ENCODE measurements at places on chromosomes 5 and 9. TPM values are rescaled to one million over a fixed set of nuclear protein-coding genes. Genes with fewer than 3 reads are reported as not detected.

Gene ZNF484
- 11.6 TPM for total RNA-seq

- no peaks in the 10 kb centered on the region for H3K36me3 ChIP-seq
- H3K4me3 ChIP-seq, result no peak overlapping the region
- DNase-seq, result no peak
- no peaks in the 10 kb centered on the region for H3K27me3 ChIP-seq
- no peak overlapping the region for H3K27ac ChIP-seq
Measured at GRCh38 chr5:169538944-169539343, 44.6 kb upstream of the SPDL1 start.

Gene RAB3C
- total RNA-seq, result 8.9 TPM

Gene LIFR
- 67.6 TPM for total RNA-seq

DNA sequence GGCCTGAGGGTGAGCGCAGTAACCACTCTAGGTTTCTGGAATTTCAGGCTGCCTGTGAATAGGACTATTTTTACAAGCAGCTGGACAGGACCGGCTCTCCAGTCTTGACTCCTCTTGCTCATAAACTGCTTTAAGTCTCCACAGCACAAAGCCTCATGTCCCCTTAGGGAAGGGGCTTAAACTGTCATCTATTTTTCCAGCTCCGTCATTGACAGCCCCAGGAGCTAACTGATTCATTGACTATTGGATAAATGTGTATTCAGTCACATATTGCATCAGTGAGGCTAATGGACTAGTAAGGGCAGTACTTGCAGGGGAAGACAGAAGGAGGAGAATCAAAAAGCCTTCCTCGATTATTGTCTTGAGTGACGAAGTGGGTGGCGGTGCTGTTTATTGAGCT is 719.4 kb upstream of the ADAMTS16 start:
- DNase-seq, result no peak
- H3K27me3 ChIP-seq, result peaks cover 1% of the 10 kb centered on the region
- H3K4me1 ChIP-seq, result no peaks in the 10 kb centered on the region
- no peak overlapping the region for H3K4me3 ChIP-seq
- no peak overlapping the region for H3K27ac ChIP-seq

GRCh38 chr9:137955586-137955985 is 78.0 kb downstream of the CACNA1B start:
- no peak for DNase-seq
- no peaks in the 10 kb centered on the region for H3K36me3 ChIP-seq
- H3K4me3 ChIP-seq, result no peak overlapping the region
- H3K27ac ChIP-seq, result no peak overlapping the region
- no peaks in the 10 kb centered on the region for H3K4me1 ChIP-seq
- H3K27me3 ChIP-seq, result no peaks in the 10 kb centered on the region

- no peak overlapping the region for H3K27ac ChIP-seq
- H3K4me3 ChIP-seq, result no peak overlapping the region
- H3K4me1 ChIP-seq, result no peaks in the 10 kb centered on the region
- DNase-seq, result no peak
- H3K36me3 ChIP-seq, result no peaks in the 10 kb centered on the region
Measured at GRCh38 chr5:79759436-79759835, 69.8 kb downstream of the CMYA5 start.

Data from aorta (tissue), 5 donors.